Upper lobe of right lung (tissue), 1 donor: ENCODE measurements at places on chromosomes 12 and 14. TPM values are rescaled to one million over a fixed set of nuclear protein-coding genes. Genes with fewer than 3 reads are reported as not detected.

Gene CD163L1
- total RNA-seq, result 6.1 TPM

Gene RTRAF
- 104 TPM for total RNA-seq

Gene ZDHHC22
- not detected for total RNA-seq

Gene SLC41A2
- total RNA-seq, result 28.6 TPM

Gene BEST3
- total RNA-seq, result not detected

Gene PZP
- 0.67 TPM for total RNA-seq

Gene KRT78
- not detected for total RNA-seq

Gene CDCA3
- 1.1 TPM for total RNA-seq

Gene CHST11
- total RNA-seq, result 56.6 TPM

Gene IQSEC3
- total RNA-seq, result 4.6 TPM

Gene PLEKHA5
- 30.2 TPM for total RNA-seq

Gene TAS2R13
- 1.3 TPM for total RNA-seq

Gene OAS1
- 60.0 TPM for total RNA-seq

Gene C3AR1
- total RNA-seq, result 45.0 TPM

Gene MYO1H
- total RNA-seq, result 0.64 TPM

Gene FKBP11
- 19.5 TPM for total RNA-seq

Gene KRT8
- 223 TPM for total RNA-seq

Gene ESPL1
- total RNA-seq, result 0.35 TPM

Gene SIX4
- total RNA-seq, result 0.69 TPM

Gene CNTN1
- total RNA-seq, result 15.1 TPM

Gene CCDC175
- not detected for total RNA-seq

Gene CHGA
- not detected for total RNA-seq

Gene RAB5B
- total RNA-seq, result 150 TPM

Gene RIPK3
- total RNA-seq, result 23.4 TPM

Gene ABCC9
- total RNA-seq, result 32.6 TPM

Gene LGMN
- total RNA-seq, result 140 TPM
